ENCODE measurements at places on chromosomes 6 and 20.

GRCh38 chr20:55530763-55531162 lies 474.6 kb downstream of the CBLN4 start:
- no peak overlapping the region for H3K4me3 ChIP-seq
- no peaks in the 10 kb centered on the region for H3K27me3 ChIP-seq
- H3K36me3 ChIP-seq = no peaks in the 10 kb centered on the region
- DNase-seq = no peak
- H3K27ac ChIP-seq = no peak overlapping the region

DNA sequence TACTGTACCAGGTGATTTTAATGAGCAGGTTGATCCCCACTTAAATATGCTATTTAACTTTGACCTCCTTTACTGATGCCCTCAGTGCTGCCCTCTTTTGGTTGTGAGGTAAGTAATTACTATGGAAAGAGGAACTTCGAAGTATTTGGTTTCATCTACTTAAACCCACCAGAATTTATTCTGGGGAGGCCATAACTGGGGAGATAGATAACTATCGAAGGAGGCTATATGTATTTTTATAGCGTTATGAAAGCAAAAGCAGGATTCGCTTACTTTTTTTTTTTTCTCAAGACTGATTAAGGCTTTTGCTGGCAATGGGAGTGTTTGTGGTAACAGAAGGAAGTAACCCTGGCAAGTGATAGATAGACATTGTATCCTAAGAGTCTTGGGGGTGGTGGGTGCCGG lies 168.9 kb upstream of the CENPW start:
- H3K27me3 ChIP-seq = no peaks in the 10 kb centered on the region
- no peak overlapping the region for H3K27ac ChIP-seq
- no peaks in the 10 kb centered on the region for H3K36me3 ChIP-seq
- H3K4me3 ChIP-seq = no peak overlapping the region
- DNase-seq = peak; percentile 34

GRCh38 chr20:58875111-58875510 lies 22.6 kb downstream of the GNAS start:
- H3K27me3 ChIP-seq = peaks cover 8% of the 10 kb centered on the region
- H3K36me3 ChIP-seq = no peaks in the 10 kb centered on the region
- H3K4me3 ChIP-seq = no peak overlapping the region
- no peak for DNase-seq
- H3K27ac ChIP-seq = no peak overlapping the region

- no peaks in the 10 kb centered on the region for H3K4me1 ChIP-seq
- DNase-seq = no peak
- H3K27ac ChIP-seq = no peak overlapping the region
- H3K27me3 ChIP-seq = peaks cover 36% of the 10 kb centered on the region
- H3K36me3 ChIP-seq = no peaks in the 10 kb centered on the region
Measured at GRCh38 chr20:45503403-45503802, 12.0 kb downstream of the SPINT3 start.

DNA sequence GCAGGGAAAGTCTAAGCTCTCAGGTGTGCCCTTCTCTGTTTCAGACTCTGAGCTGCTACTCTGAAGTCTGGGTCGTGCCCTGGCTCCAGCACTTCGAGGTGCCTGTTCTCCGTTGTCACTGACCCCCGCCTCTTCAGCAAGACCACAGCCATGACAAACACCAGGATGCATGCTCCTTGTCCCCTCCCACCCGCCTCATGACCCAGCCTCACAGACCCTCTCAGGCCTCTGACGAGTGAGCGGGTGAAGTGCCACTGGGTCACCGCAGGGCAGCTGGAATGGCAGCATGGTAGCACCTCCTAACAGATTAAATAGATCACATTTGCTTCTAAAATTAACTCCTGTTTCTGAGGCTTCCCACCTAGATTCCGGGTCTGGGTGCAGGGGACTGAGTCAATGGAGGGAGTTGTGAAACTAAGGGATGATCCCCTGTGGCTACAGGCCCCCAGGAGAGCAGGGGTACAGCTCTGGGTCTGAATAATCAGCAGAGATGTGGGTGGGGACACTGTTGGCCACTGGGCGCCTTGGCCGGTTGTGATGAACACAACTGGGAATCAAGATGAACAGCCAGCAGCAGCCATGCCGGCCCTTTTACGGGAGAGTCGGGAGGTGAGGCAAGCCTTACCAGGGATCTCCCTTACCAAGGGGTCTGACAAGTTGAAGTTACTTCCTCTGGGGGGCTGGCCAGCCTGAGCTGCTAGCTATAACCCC lies 10.7 kb downstream of the CST7 start:
- no peak for DNase-seq
- H3K4me1 ChIP-seq = no peaks in the 10 kb centered on the region
- peaks cover 37% of the 10 kb centered on the region for H3K36me3 ChIP-seq
- H3K27ac ChIP-seq = no peak overlapping the region
- no peaks in the 10 kb centered on the region for H3K27me3 ChIP-seq

GRCh38 chr6:47743744-47744143 lies 38.1 kb upstream of the OPN5 start:
- H3K27me3 ChIP-seq = peaks cover 8% of the 10 kb centered on the region
- H3K27ac ChIP-seq = no peak overlapping the region
- DNase-seq = peak; percentile 34
- H3K4me3 ChIP-seq = no peak overlapping the region
- no peaks in the 10 kb centered on the region for H3K4me1 ChIP-seq
- no peaks in the 10 kb centered on the region for H3K36me3 ChIP-seq

DNA sequence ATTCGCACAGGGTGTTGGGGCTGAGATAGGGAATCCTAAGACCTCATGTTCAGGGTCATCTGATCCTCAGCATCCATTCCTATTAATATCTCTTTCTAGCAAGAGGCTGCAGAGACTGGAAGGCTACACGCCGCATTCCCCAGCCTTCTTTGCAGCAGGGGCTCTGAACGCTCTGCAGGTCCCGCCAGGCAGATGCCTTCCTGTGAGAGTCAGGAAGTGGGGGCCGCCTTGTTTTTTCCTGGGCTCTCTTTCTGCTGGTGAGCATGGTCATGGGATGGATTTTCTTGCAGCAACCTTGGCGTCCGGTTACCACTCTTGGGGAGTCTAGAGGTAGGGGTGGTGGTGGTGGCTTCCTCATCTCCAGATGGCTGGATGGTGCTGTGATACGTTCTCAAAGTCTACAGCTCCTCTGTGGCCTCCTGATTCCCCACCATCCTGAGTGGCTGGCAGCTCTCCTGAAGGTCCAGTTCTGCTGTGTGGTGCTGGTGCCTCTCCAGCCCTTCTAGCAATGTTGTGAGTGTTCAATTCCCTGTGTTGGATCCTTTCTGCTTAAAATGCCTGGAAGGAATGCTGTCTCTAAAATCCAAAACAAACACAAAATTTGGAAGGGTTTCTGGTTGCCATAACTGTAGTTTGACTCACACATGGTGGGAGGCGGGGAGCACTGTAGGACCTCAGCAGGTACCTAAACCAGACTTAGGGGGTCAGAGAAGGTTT lies 111.9 kb downstream of the CEBPB start:
- peaks cover 26% of the 10 kb centered on the region for H3K4me1 ChIP-seq
- no peaks in the 10 kb centered on the region for H3K27me3 ChIP-seq
- no peak overlapping the region for H3K4me3 ChIP-seq
- no peaks in the 10 kb centered on the region for H3K36me3 ChIP-seq
- DNase-seq = no peak

DNA sequence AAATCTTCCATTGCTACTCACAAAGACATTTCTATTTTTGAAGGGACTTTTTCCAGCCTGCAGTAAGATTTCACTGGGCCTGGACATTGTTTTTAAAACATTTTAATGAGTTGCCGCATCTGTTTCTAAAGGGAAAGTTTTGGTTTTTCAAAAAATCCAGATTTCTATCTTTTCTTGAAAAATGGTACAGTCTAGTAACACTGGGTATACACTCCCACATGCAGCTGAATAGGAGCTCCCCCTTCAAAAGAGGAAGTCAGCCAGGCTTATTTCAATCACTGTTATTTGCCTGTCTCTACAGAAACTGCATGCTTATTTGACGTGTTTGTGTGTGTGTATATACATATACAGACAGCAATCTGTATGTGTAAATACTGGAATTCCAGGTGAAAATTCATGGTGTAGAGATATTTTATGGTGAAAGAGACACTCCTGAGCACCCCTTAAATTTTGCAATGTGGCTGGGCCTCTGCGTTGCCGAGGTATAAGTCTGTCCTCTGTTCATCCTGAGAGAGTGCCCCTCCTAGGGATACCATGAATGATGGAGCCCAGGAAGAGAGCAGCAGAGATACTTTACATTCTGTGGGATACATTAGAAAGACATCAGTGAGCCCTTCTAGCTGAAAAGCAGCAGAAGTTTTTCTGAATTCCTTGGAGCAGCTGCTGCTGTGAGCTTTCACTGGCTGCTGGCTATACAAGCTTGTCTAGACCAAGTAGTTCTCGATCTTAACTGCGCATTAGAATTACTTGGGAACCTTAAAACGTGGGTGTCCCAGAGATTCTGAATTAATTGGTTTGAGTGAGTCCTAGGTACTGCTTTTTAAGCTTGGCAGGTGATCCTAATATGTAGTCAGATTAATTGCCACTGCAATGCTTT lies 12.0 kb upstream of the ABRACL start:
- no peak overlapping the region for H3K27ac ChIP-seq
- H3K4me3 ChIP-seq = no peak overlapping the region
- no peak for DNase-seq
- H3K4me1 ChIP-seq = no peaks in the 10 kb centered on the region

- H3K4me3 ChIP-seq = no peak overlapping the region
- no peaks in the 10 kb centered on the region for H3K36me3 ChIP-seq
- DNase-seq = no peak
- no peaks in the 10 kb centered on the region for H3K4me1 ChIP-seq
Measured at GRCh38 chr6:72140795-72141194, 254.4 kb downstream of the RIMS1 start.
